ENCODE measurements at places on chromosomes 5 and 9.
A peak's percentile ranks its signal among the peaks of the same experiment; 100 is the strongest.

DNA sequence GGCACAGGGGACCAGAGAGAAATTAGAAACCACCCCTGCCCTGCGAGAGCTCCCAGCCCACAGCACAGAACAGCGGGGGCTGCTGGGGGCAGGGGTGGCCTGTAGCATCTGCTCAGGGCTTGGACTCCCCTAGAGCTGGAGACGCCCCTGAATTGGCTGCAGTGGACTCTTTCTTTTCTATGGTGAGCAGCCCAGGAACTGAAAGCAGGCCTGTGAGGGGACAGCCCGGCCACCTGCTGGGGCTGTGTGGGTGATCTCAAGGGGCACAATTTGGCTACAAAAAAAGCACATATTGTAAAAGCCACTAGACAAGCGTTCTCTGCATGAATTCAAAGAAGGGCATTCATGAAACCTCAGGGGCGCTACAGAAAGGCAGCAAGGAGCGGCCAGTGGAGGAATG, 57.5 kb upstream of the ICE1 start:
- DNase-seq, result no peak

GRCh38 chr9:115556432-115556831, 438.5 kb upstream of the TNC start:
- no peak for DNase-seq

DNA sequence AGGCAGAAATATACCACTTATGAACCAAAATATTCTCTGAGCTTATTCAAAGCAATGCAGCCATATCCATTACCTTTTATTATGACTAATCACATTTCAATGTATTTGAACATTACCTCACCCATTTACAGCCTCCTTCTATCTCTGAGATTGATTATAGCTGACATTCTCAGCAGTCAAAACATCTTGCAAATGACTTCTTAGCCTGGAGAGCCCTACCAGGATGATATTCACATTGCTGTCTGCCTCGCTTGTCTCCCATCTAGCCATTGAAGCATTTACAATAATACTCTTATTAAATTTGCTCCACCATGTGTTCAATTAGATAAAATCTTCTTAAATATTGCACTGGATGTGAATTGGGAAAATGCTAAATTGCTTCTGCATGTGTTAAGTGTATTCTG, 1879.9 kb upstream of the ACO1 start:
- DNase-seq, result no peak

- no peak for DNase-seq
Observed at GRCh38 chr9:28134446-28134976, 561.2 kb upstream of the C9orf72 start.

GRCh38 chr9:69054989-69055388, 19.4 kb downstream of the FXN start:
- no peak for DNase-seq

GRCh38 chr5:172559004-172559932, 81.8 kb upstream of the NEURL1B start:
- DNase-seq, result no peak

- no peak for DNase-seq
Observed at GRCh38 chr9:32350682-32351081, 33.8 kb upstream of the ACO1 start.

DNA sequence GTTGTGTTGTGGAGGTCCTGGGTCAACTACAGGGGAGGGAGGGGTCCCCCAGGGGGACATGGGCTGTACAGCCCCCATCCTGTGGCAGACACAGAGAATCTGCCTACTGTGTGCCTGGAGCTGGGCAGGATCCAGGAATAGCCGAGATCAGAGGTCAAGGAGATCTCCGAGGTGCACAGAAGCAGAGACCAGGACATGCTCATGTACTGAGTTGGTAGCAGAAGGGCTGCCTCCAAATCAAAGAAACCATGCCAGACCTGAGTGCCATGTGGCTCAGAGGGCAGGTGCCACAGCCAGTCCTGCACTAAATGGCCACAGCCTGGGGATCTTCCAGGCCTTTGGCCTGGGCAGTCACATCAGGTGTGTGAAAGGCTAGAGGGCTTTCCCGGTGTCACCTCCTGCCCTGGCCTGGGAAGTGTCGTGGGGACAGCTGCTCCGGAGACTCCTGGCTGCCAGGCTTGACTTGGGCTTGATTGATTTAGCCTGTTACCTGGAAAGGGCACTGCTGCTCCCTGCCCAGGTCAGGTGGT, 27.8 kb downstream of the GSN start:
- DNase-seq, result no peak

- DNase-seq, result no peak
Observed at GRCh38 chr5:135129307-135129706, 95.3 kb upstream of the PITX1 start.

- no peak for DNase-seq
Observed at GRCh38 chr5:115349001-115349817, 52.8 kb upstream of the CCDC112 start.

- DNase-seq, result no peak
Observed at GRCh38 chr5:72615061-72615460, 107.9 kb upstream of the ZNF366 start.

- no peak for DNase-seq
Observed at GRCh38 chr5:76733049-76733417, 17.1 kb downstream of the F2R start.

- DNase-seq, result no peak
Observed at GRCh38 chr5:127875235-127876021, 172.2 kb downstream of the CCDC192 start.

- DNase-seq, result peak; percentile 5
Observed at GRCh38 chr5:139294374-139295165, 1.0 kb downstream of the MATR3 start.

- DNase-seq, result no peak
Observed at GRCh38 chr5:122362361-122362760, 50.3 kb downstream of the SNCAIP start.

DNA sequence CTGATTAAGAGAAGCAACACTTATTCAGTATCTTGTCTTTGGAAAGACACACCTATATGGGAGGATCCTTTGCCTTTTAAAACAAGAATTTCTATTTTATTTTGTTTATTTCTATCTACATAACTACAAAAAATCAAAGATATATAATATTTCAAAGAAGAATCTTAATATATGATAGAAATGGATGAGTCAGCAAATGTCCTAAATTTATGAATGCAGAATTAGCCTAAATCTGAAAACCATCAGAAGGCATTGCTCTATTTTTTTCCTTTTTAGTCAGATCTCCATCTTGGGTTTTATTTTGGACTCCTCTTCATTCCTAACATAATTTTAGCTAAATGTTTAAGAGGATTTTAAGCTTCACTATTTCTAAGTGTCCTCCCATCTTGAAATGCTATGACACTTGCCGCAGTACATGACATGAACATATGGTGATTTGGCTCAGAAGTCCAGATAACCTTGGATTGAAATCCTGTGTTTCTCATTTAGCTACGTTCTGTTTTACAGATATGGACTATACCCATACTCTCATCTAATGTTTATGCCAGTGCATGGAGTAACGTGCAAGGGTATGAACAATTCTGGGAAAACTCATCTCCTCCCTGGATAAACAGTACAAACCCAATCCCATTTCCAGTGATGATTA, 1322.8 kb upstream of the DMAC1 start:
- no peak for DNase-seq

GRCh38 chr5:159947708-159948358, 31.6 kb downstream of the ADRA1B start:
- no peak for DNase-seq

DNA sequence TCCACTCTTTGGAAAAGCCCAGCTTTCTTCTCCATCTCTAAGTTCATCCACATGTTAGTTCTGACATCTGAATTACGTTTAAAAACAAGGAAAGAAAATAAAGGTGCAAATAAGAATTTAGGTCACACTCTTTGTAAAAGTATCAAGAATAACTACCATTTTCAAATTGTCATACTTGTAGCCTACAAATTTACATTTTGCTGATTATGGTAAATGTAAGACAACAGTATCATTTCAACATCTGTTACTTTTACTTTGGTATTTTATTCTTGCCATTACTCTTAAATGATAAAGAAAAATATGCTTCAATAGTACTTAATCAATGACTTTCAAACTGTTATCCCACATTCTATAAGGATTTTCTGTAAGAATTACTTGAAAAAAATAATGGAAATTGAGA, 9.8 kb upstream of the PURA start:
- DNase-seq, result no peak

DNA sequence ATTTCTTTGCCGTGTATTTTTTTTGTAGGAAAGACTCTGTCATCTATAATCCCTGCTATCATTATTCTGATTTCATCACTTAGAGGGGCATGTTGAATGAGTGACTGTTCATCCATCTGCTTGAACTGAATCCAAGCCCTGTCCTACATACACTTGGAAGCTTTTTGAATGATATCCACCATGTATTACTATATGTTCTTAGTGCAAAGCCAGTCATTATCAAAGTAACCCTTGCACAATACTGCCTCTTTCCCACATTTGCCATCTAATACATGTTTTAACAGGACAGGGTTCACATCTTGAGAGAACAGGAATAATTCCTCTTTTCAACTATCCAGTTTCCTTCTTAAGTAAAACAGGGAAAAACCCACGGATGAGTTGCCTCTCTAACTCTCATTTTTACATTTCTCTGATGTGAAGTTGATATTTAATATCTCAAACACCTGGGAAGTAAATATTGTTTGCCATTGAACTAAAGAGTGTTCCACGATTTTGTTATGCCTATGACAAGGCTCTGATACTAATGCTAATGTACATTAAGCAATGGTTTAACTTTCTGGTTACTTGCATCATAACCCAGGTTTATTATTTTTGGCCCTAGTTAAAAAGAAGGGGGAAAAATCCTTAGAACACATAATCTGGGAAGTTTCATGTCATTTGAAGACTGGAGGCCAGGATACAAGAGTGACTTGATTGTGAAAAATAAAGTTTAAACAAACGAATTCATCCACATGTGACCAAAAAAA, 103.7 kb upstream of the TARS1 start:
- no peak for DNase-seq

GRCh38 chr5:177546258-177546741, 8.1 kb downstream of the FAM193B start:
- no peak for DNase-seq

DNA sequence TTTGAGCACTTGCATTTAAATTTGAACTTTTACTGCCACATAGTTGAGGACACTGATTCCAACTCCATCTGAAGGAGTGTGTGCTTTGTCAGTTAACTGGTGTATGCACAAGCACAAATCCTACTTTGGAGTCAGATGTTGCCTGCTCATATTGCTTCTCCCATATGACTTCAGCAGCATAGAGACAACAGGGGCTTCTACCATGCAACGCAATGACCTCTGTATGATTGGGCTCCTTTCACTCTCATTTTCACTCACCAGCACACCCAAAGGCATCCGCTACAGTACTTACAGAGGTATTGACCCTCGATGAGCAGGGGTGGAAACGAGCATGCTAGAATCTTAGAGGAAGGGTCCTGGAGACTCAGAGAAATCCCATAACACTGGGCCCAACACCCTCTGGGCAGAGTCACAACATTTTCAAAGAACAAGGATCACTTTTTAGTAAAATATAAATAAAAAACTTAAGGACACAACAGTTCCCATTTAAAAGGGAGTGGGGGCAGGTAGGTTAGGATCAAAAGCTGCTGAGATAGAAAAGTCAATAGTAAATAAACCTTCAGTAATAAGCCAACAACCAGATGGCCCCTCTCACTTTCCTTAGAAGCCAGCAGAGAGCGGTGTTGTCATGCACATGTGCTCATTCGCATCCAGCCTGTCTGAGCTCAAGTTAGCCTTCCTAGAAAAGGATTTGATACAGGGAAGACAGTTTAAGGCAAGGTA, 203.8 kb downstream of the SNCAIP start:
- DNase-seq, result peak; percentile 3

GRCh38 chr9:18555105-18555883, 81.3 kb downstream of the ADAMTSL1 start:
- DNase-seq, result no peak

GRCh38 chr9:119004618-119004990, 364.6 kb downstream of the BRINP1 start:
- DNase-seq, result no peak

- no peak for DNase-seq
Observed at GRCh38 chr5:29769474-29769873, 1424.0 kb upstream of the CDH6 start.

DNA sequence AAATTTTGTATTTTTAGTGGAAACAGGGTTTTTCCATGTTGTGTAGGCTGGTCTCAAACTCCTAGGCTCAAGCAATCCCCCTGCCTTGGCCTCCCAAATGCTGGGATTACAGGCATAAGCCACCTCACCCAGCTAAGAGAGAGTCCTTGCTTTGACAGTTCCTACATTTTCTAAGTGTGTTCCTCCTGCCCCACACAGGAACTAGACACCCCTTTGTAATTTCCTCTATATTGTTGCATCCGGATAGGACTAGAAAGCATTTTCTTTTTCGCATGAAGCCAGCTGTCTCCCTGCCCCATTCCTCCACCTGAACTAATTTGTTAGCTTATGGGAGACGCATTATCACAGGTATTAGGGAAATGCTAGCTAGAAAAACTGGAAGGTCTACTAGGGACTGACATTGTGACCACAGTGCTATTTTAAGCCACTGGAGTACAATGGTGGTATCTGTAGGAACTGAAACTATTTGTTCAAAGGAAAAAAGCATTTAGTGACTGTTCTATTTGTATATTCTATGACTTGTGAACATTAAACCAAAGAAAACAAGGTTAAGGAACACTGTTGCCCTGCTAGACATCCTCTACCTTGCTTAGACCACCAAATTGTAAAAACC, 214.1 kb downstream of the SMARCA2 start:
- DNase-seq, result no peak

DNA sequence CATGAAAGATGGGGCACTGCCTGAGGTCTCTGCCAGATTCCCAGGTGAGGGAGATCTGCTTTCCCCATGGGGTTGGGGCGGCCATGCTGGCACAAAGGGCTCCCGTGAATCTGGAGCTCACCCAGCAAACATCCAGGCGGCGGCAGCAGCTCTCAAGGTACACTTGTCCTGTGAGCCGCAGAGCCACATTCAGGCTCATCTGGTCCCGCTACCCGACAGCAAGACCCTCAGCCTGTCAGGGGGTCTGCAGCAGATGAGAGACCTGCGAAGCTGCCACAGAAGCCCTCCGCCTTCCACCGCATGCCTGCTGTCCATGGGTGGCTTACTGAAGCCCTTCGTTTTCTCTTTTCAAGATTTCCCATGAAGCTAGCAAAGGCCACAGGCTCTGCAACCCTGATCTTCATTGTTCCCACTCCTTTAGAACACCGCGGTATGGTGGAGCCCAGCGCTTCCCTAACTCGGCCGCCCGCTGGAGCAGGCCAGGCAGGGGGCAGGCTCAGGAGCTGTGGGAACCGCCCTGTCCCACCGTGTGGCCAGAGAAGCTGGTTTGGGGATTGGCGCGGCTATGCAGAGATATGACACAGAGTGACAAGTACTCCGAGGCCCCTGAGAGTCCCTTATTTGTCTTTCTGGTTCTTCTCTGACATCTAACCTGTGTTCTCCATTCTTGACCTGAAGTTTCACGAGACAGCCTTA, 8.8 kb downstream of the LRRC14B start:
- DNase-seq, result no peak

Measured in NCI-H2107 (cell line).